NCI-H1694 treated with DMSO at 0.1 percent for 48 hours (cell line): ENCODE measurements at places on chromosomes 2 and 18.

- DNase-seq, result no peak
Observed at GRCh38 chr2:196242131-196242620, 70.8 kb upstream of the STK17B start.

GRCh38 chr2:239411117-239411516 lies 10.3 kb upstream of the HDAC4 start:
- no peak for DNase-seq

GRCh38 chr2:171389325-171389724 lies 44.5 kb downstream of the METTL8 start:
- no peak for DNase-seq

DNA sequence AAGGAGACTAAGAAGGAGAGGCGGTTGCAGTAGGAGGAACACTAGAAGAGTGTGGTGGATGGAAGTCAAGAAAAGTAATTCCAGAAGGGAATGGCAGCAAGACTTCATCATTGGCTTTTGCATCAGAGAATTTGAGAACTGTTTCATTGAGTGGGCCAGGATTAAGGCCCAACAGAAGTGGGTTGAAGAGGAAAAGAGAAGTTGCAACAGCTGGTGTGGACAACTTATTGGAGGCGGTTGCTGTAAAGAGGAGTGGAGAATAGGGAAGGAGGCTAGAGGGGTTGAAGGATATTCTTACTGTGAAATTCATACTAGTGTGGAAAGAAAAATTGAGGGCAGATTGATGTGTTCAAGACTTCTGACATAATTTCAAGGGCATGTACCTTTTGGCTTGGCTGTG lies 168.7 kb upstream of the FN1 start:
- DNase-seq, result no peak

- DNase-seq, result no peak
Observed at GRCh38 chr2:120617055-120617454, 118.6 kb upstream of the GLI2 start.

- peak; percentile 71 for DNase-seq
Observed at GRCh38 chr2:95264624-95265023, 9.6 kb upstream of the PROM2 start.

DNA sequence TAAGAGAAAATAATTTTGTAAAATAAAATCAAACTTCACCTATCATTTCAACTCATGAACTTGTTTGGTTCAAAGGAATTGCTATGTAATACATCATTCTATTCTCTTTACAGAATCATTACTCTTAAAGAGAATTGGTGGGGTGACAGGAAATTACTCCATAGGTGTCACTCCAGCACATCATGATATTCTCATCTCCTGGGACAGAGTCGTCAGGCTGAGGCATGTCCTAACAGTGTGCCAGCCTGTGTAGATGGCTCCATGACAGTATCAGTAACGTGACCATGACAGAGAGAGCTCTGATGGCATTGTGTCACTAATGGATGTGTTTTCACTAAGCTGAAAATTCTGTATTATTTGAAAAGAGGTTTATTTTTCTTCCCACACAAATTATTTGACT lies 13.9 kb downstream of the SPATS2L start:
- peak; percentile 15 for DNase-seq

DNA sequence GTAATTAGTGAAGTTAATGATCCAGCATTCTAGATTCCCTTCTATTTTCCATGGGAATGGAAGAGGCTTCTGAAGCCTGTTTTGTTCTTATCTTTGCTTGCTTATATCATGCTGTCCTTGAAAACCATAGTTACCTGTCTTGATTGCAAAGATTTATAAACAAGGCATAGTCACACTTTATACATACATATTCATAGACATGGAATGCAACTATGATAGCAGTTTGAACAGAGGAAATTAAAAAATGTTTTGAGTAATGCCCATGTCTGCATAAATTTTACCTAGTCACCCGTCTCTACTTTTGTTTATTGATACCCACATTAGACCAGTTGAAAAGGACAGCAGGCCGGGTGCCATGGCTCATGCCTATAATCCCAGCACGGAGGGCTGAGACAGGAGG lies 289.0 kb downstream of the PTPRM start:
- DNase-seq, result no peak

- peak; percentile 29 for DNase-seq
Observed at GRCh38 chr2:161991991-161992390, 82.0 kb downstream of the DPP4 start.

DNA sequence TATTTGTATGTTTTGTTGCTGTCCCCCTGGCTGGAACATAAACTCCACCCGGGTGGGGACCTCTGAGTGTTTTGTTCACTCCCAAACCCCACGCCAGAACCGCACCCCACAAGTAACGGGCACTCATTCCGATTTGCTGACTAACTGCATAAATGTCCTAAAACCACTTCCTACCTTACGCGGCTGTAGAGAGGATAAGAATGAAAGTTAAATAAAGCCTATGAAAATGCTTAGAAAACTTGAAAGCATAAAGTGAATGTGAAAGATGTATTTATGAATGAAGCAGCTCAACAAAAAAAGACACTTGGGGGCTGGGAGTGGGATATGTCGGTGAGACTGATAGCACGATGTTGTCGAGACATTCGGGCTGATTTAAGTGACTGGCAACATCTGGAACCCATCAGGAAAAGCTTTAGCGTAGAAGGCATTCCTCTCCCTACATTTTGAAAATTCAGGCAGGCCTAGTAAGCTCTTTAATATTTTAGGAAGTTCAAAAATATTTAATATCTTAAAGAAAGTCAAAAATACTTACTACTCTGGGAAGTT lies 206.7 kb downstream of the SH3RF3 start:
- DNase-seq, result no peak

DNA sequence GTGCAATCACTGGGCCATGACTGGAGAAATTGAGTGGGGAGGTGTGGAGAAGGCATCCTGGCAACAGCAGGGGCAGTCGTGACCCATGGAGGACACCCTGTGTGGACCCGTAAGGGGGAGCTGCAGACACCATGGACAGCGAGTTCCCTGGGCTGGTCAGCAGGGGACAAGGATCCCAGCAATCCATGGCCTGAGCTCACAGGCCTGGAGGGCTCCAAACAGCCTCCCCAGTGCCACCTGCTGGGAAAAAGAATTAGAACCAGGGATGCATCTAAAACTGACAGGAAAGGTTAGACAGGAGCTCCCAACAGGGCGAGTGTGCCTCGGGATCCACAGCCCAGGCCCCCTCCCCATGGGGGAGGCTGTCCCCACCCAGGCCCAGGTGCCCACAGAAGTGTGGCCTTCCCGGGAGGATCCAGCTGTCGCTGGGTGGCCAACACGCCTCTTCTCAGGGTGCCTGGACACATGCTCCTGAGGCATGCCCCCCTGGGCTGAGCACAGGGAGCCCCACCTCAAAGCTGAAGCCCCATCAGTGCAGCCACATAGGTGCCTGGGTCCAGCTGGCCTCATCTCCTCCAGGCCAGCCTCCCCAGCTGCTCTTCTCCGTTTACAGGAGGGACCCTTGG lies 20.5 kb upstream of the KIF1A start:
- DNase-seq, result peak; percentile 23

- DNase-seq, result peak; percentile 88
Observed at GRCh38 chr2:222450021-222450420, 25.7 kb downstream of the SGPP2 start.

DNA sequence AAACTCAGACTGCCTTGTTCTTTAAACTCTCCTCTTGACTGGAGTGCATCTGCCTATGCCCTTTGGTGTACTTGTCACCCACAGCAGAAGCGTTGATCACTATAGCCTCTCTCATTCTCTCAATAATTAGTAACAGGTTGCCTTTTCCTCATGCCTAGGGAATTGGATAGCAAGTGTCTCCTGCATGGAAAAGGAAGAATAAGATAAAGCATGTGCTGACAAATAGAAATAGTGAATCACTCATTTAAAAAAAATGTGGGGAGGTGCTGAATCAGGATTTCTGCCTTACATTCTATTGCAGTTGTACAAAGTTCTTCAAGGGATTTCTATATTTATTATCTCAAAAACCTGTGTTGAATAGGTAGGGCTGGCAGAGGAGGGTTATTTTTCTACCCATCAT lies 323.0 kb downstream of the TXNL1 start:
- DNase-seq, result no peak

DNA sequence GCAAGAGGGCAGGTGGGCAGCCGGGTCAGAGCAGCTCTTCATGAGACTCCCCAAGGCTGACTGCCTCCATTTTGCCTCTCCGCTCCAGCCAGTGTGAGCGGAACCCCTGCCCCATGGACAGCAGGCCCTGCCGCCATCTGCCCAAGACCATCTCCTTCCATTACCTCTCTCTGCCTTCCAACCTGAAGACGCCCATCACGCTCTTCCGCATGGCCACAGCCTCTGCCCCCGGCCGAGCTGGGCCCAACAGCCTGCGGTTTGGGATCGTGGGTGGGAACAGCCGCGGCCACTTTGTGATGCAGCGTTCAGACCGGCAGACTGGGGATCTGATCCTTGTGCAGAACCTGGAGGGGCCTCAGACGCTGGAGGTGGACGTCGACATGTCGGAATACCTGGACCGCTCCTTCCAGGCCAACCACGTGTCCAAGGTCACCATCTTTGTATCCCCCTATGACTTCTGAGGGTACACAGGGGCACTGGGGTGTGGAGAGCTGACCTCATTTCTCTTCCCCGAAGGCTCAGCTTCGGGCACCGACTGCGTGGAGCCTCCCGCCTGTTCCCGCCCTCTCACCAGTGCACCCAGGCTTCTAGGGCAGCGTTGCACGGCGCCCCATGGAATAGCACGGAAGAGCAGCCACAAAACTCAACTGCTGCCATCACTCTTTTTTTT lies 49.0 kb downstream of the FBLN7 start:
- no peak for DNase-seq

DNA sequence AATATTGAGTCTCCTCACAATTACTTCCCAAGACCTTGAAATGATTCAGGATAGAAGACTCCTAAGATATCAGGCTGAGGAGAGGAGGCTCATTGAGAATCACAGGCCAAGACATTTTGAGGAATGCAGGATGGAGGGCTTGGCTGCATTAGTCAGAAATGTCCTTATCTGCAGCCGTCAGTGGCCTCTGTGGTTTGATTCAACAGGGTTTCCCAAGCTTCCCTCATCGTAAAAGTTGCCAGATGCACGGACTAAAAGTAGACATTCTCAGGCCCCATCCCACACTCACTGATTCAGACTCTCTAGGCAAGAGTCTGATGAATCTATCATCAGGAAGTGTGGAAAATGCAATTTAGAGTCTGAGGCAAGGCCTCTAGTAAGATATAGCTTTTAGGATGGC lies 34.0 kb upstream of the TMEM178A start:
- DNase-seq, result no peak

DNA sequence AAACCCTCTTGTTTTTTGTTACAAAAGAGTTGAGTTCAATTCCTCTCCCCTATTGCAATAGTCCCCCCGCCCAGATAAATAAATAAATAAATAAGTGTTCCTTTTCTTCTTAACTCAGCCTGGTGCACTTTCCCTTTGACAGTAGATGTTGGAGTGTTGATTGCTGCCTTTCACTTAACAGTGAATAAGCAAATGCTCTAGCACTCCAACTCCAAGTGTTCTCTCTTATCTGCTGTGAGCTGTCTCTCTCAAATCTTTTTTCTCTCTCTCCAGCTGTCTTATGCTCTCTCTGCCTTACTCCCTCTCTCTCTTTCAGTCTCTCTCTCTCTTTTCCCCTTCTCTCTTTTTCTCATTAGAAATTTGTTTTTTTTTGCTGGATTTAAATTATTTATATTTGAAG lies 216.7 kb downstream of the TMX3 start:
- DNase-seq, result no peak

- no peak for DNase-seq
Observed at GRCh38 chr18:54147439-54147838, 77.0 kb downstream of the MBD2 start.

GRCh38 chr18:54946149-54946581 lies 13.1 kb downstream of the CCDC68 start:
- no peak for DNase-seq

GRCh38 chr2:79327460-79327859 lies 167.9 kb upstream of the REG3A start:
- no peak for DNase-seq

- DNase-seq, result no peak
Observed at GRCh38 chr18:78876868-78877267, 102.8 kb upstream of the SALL3 start.

GRCh38 chr2:138537170-138537915 lies 35.8 kb downstream of the SPOPL start:
- DNase-seq, result no peak
